ENCODE measurements at places on chromosomes 5 and 9.

DNA sequence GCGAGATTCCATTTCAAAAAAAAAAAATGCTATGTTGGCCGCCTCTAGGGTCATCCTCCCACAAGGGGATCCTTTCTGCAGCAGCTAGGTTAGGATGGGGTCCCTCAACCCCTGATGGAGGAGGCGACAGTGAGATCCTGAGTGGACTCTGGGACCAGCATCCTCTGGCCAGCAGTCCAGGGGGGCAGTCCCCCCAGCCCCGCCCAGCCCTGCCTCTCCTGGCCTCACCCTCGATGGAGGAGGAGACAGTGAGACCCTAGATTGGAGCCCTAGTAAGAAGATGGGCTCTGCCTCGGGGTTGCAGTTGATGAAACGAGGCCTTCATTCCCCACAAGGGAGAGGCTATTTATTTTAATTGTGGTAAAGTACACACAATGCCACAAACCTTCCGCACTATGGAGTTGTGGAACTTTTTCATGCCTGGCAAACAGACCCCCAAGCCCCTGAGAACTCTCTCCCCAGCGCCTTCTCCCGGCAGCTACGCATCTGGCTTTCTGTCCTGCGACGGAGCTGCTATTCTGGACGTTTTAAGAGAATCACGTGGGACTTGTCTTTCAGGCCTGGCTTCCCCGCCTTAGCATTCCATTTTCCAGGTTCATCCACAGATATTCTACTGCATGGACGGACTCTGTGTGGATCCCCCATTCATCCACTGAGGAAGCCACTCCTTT is 15.8 kb downstream of the VAV2 start:
- no peak for DNase-seq

DNA sequence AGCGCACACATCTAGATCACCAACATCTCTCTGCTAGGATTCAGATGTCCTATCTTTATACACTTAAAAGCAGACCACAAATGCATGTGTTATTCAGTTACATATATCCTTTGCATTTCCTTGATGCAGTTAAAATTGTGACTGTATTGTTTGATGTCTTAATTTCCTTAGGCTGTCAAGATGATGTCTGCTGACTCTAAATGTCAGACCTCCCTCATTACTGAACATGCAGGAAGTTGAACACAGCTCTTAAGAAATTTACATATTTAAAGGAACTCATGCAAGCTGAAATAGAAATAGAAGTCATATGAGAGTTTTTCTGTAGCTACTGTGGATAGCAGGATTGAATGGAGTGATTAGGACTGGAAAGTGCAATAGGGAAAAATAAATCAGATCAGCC is 336.5 kb upstream of the SEMA6A start:
- no peak for DNase-seq

DNA sequence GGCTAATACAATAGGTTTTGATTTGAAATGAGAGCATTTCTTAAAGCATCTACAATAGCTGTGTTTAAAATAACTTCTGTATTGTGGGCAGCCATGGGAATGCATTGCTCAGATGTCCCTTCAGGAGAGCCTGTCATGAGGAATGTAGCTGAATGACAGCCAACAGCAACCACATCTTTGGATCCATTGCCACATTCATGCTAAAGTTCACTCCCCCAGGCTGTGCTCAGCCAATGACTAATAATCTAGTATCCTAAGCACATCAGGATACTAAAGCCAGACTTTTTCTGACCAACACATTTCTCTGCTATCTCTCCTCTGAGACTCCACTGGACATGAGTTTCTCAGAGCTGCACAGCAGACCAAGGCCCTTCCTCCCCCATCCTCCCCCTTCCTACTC is 45.5 kb downstream of the HTR1A start:
- no peak for DNase-seq

- no peak for DNase-seq
These were observed 74.2 kb downstream of the UGCG start for GRCh38 chr9:111970827-111971226.

GRCh38 chr5:129966071-129966470 is 61.8 kb downstream of the CHSY3 start:
- no peak for DNase-seq

GRCh38 chr9:89744255-89744648 is 139.4 kb downstream of the GADD45G start:
- no peak for DNase-seq

GRCh38 chr5:41482715-41483114 is 27.7 kb downstream of the PLCXD3 start:
- DNase-seq: no peak

GRCh38 chr9:120916588-120916987 is 10.0 kb downstream of the TRAF1 start:
- no peak for DNase-seq

DNA sequence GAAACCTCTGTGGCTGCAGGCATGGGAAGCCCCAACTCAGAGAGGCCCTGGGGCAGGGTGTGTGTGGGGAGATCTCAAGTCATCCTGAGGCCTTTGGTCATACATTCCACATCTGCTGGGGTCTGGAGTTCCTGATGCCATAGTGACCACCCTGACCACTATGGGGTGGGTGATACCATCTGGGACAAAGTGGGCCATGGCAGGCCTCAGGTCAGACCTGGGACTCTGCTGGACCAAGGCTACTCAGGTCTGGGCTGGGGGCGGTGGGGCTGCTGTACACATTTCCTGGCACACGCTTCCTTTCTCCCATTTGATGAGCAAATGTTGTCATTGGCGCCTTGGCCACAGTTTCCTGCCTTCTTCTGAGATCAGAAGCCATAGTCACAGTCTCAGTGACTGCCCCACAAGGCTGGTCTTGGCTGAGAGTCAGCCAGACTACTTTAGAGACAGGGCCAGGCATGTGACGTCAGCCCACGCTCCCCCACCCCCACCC is 15.1 kb upstream of the ACSL6 start:
- no peak for DNase-seq

DNA sequence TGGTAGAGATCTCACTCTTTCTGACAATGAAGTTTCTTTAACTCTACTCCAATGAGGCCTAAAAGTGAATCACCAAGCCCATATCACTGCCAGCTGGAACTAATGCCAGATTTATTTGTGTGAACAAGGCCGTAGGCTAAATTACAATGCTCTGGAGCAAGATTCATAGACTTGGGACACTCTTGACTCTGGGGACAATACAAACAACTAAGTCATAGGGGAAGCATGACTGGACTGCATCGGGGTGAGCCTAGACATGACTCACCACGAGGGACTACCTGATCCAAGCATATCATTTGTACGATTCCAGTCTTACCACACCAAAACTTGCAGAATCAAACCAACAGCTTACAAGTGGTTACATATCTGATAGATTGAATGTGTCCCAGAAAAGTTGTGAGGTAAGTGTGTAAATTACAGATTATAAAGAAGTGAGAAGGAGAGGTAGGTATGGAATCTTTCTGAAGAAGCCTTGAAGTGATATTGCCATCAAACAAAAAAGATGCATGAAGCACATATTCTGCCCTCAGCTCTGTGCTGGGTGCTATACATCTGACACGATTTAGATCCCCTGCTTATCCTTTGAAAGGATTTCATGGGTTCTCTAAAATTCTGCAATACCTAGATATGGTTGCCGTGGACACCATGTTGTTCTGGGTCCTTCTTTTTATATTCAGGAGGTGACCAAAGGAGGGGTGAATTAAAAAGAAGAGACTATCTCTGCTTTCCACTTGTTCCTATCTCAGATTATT is 199.3 kb upstream of the PDE4D start:
- DNase-seq: no peak

DNA sequence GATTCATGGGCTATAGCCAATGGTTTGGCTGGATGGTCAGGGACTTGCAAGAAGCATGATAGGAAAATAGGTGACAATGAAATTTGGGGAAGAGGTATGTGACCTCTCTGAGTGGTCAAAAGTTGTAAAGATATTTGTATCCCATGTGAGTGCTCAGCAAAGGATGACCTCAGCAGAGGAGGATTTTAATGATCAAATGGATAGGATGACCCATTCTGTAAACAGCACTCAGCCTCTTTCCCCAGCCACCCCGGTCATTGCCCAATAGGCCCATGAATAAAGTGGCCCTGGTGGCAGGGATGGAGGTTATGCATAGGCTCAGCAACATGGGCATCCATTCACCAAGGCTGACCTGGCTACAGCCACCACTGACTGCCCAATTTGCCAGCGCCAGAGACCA is 138.4 kb upstream of the SPDL1 start:
- DNase-seq: no peak

DNA sequence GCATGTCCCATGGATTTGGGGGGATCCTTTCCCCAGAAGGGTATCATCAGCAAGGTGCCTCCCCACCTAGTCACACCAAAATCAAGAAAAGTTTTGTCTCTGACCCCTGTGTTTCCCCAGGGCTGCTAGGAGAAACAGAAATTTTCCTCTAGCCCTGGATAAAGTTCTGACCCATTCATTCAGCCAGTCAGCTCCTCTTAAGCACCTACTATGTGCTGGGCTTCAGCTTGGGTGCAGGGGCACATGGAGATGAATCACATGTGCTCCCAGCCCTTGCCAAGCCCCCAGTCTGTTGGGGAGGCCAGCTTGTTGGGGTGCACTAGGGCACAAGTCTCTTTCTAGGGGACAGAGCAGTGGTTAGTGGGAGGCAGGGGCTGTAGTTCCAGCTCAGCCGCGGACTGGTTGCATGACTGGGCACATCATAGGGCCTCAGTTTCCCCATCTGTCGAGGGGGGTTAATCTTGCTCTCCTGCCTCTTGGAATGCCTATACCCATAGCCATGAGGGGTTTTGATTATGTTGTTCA is 3.9 kb downstream of the DAB2IP start:
- DNase-seq: no peak

DNA sequence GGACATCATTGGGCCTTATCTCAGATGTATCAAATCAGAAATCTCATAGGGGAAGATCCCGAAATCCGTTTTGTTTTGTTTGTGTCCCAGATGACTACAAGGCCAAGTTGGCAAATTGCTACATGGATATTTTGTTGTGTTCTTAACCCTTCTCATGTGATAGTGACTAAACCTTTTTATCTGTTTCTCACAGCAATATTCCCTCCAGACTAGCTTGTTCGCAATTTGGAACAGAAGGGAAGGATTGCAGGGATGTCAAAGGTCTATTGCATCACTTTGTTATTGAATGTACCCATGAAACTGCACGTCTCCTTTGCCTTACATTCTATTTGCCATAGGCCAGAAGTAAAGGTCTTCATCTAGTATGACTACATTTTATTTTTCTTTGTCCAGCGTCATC is 453.9 kb downstream of the NFIB start:
- no peak for DNase-seq

- DNase-seq: no peak
These were observed 83.1 kb upstream of the IRX1 start for GRCh38 chr5:3512361-3513095.

GRCh38 chr5:93660677-93661076 is 77.7 kb downstream of the NR2F1 start:
- DNase-seq: no peak

- no peak for DNase-seq
These were observed 1.2 kb upstream of the PHF2 start for GRCh38 chr9:93574900-93575795.

GRCh38 chr5:64384765-64385164 is 121.0 kb upstream of the RGS7BP start:
- DNase-seq: peak; percentile 0

DNA sequence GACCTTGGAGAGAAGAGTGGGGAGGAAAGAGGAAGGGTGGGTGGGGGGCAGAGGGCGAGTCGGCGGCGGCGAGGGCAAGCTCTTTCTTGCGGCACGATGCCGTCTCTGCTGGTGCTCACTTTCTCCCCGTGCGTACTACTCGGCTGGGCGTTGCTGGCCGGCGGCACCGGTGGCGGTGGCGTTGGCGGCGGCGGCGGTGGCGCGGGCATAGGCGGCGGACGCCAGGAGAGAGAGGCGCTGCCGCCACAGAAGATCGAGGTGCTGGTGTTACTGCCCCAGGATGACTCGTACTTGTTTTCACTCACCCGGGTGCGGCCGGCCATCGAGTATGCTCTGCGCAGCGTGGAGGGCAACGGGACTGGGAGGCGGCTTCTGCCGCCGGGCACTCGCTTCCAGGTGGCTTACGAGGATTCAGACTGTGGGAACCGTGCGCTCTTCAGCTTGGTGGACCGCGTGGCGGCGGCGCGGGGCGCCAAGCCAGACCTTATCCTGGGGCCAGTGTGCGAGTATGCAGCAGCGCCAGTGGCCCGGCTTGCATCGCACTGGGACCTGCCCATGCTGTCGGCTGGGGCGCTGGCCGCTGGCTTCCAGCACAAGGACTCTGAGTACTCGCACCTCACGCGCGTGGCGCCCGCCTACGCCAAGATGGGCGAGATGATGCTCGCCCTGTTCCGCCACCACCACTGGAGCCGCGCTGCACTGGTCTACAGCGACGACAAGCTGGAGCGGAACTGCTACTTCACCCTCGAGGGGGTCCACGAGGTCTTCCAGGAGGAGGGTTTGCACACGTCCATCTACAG is 760 bp downstream of the NPR3 start:
- DNase-seq: no peak

DNA sequence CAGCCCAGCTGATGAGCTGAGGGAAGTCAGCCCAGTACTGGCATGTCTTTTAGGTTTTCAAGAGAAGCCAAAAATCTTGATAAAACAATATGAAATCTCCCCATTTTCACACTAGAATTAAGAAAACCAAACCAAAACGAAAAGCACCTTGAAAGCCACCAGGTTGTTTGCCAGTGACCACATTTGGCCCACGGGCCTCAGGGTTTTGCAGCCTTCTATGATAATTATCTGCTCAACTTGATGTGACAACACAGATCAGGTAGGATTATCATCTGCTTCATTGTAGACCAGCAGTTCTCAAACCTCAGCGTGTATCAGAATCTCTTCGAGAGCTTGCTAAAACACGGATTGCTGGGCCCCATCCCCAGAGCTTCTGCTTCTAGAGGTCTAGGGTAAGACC is 101.4 kb downstream of the GALNT10 start:
- DNase-seq: no peak

GRCh38 chr5:150577378-150578139 is 62.9 kb upstream of the SYNPO start:
- DNase-seq: no peak

- no peak for DNase-seq
These were observed 60.1 kb downstream of the MAT2B start for GRCh38 chr5:163565492-163565891.
